ENCODE measurements at places on chromosomes 6 and 20.
A peak's percentile ranks its signal among the peaks of the same experiment; 100 is the strongest.

GRCh38 chr6:137867685-137868509 is 838 bp downstream of the TNFAIP3 start:
- DNase-seq: peak; percentile 19

DNA sequence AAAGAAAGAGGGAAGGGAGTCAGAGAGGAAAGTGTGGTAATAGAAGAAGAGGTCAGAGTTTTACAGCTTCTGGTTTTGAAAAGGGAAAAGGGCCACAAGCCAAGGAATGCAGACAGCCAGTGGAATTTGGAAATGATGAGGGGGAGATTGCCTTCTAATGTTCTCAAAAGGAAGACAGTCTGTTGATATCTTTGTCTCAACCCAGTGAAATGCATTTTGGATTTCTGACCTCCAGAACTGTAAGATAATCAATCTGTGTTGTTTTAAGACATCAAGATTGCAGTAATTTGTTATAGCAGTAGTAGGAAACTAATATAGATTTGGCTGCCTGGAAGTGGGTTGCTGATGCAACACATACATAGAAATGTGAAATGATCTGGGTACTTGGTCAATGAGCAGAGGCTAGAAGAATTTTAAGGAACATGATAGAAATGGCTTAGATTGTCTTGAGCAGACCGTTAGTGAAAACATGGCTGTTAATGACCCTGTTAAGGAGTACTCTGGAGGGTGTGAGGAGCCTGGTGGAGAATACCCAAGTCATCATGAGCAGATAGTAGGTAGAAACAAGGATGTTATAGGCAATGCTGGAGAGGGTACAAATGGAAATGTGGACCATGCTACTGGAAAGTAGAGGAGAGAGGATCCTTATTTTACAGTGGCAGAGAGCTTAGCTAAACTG is 255.8 kb upstream of the RAB32 start:
- no peak for DNase-seq

DNA sequence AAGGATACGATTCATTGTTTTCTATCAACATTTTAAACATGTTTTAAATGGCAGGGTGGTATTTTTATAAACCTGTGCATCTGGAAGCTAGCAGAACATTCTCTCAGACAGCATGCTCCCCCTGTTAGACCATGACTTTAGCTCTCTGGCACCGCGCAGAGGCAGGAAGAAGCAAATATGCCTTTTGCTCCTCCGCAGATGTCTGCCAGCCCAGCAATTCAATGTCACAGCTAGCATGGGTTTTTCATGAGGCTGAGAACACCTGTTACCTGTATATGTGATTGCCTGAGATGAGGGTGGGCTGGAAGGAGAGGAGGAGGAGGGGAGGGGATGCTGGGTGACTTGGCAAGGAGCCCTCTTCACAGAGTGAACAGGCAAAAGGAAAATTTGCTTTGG is 6.7 kb downstream of the MTCH1 start:
- peak; percentile 18 for DNase-seq

- DNase-seq: no peak
Observed at GRCh38 chr6:25682324-25682723, 30.3 kb downstream of the SCGN start.

GRCh38 chr20:34538671-34539123 is 19.8 kb upstream of the MAP1LC3A start:
- no peak for DNase-seq

- DNase-seq: no peak
Observed at GRCh38 chr6:158911746-158912480, 88.1 kb downstream of the RSPH3 start.

GRCh38 chr6:109183109-109183650 is 87.9 kb downstream of the CEP57L1 start:
- no peak for DNase-seq

DNA sequence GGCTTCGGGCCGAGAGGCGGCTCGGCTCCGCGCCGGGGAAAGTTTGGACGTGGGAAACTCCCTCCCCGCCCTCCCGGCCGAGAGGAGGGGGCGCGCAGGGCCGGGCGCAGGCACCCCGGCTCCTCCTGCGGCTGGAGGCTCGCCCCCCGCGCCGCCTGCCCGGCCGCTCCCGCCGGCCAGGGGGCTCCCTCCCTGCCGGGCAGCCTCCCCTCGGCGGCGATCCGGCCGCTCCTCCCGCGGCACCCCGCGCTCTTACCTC is 370 bp downstream of the CDH22 start:
- no peak for DNase-seq

GRCh38 chr20:11041396-11041795 is 367.6 kb upstream of the JAG1 start:
- DNase-seq: no peak

DNA sequence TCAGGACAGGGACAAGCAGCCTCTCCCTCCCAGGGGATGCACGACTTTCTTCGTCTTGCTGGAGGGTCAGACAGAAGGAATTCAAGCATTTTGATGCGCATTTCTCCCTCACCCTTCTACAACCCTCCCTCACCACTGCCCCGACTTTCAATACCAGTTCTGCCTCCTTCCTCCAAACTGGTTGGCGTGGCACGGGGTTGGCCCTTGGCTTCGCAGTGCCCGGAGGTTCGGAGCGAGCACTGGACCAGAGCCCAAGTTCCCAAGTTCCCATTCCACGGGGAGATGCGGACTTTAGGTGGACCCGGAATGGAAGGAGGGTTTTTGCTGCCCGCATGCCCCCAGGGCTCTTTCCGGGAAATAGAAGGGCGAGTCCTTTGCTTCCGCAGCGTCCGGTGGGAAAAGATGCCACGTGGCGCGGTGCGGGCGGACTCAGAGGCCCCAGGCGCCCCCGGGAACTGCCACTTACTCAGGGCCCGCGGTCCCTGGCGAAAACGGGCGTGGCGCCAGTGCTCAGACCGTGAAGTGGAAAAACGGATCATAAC is 8.0 kb upstream of the LAMP5 start:
- no peak for DNase-seq

DNA sequence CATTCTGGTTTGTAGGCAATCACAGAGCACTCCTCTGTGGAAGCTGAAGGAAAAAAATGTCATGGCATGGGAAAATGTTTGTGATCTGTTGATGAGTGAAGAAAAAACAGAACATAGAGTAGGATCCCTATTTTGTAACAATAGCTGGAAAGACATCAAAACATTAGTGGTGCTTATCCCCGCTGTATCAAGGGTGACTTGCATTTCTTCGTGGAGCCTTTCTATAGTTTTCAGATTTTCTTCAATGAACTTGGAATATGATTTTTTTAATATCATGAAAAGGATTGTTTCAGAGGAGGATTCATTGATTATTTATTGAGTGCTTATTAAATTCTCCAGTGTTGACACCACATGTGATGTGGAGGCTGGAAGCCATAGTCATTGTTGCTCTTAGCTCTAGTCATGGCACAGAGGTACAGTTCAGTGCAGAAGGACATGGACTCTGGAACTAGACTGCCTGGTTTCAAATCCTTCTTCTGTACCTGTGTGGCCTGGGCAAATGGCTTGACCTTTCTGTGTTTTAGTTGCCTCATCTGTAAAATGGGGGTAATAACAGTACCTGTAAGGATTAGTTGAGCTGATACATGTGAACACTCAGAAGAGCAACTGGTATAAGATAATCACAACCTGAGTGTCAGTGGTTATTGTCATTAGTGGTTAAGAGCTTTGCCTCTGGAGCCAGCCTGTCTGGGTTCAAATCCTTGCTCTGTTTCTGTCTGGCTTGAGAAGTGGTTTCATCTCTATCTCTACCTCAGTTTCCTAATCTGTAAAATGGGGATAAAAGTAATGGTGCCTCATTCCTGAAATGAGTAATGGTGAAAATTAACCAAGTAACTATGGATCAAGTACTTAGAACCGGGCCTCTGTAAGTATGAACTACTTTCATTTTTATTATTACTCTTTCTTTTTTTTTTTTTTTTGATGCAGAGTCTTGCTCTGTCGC is 14.7 kb upstream of the CDKN1A start:
- DNase-seq: no peak

DNA sequence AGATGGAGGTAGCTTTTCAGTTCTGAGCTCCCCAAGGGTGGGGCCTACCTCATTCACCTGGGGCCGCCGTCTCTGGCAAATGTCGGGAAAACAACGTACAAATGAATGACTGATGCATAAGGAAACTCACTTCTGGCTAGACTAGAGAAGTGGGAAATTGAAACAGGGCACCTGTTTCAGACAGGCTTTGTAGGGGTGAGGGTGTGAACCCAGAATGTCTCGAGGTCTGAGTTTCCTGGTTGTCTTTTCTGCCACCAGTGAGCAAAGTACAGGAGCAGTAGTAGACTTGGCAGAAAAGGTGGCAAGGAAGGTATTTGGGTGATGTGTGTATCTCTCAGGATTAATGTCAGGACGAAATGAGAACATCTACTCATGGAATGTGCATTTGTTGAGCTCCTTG is 308.5 kb downstream of the CLIC5 start:
- no peak for DNase-seq

- DNase-seq: no peak
Observed at GRCh38 chr6:36735110-36736071, 37.8 kb downstream of the RAB44 start.

- no peak for DNase-seq
Observed at GRCh38 chr20:53894707-53895384, 175.5 kb downstream of the BCAS1 start.

DNA sequence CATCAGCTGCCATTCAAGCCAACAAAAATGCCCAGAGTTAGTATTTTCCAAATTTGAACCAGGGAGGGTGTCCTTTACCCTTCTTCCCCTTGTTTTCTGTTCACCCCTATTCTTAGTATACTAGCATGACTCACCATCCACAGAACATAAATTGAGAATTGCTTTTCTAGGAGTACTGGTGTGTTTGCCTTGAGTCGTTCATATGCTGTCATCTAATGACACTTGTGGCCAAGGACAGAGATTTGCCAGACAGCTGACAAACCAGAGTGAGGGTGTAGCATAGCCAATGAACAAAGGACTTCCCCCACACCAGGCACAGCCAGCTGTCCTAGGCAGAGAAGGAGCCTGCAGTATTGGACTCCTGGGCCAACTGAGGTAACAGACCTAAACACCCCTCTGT is 62.2 kb downstream of the FILIP1 start:
- no peak for DNase-seq

DNA sequence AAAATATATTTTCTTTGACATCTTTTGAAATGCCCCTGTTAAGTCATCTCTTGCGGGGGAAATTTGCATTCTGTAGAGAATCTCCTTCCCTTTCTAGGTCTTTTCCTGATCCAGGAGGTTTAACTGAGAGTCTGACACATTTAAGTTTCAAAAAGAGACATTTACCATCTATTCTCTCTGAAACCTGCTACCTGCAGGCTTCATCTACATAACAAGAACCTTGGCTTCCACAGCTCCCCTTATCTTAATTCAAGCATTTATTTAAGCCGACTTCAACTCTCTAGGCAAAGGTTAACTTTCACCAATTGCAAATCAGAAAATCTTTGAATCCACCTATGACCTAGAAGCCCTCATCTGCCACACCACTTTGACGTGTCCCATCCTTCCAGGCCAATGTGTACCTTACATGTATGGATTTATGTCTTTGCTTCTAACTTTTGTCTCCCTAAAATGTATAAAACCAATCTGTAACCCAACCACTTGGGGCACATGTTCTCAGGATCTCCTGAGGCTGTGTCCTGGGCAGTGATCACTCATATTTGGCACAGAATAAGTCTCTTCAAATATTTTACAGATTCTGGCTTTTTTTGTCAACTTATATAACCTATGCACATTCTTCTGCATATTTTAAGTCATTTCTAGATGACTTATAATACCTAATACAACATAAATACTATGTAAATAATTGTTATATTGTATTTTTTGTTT is 666.7 kb downstream of the UTRN start:
- no peak for DNase-seq

GRCh38 chr6:160348223-160349019 is at the start of gene SLC22A3:
TSS of gene SLC22A3 (plus strand) at chr6:160348378. CDS start at chr6:160348420, 42 bp downstream.
- no peak for DNase-seq

GRCh38 chr6:155030148-155030720 is 35.1 kb downstream of the TIAM2 start:
- no peak for DNase-seq

GRCh38 chr6:104653781-104654180 is 205.9 kb downstream of the HACE1 start:
- DNase-seq: no peak

GRCh38 chr20:47252879-47253307 is 103.6 kb downstream of the ZMYND8 start:
- DNase-seq: no peak

GRCh38 chr6:3610921-3611320 is 140.6 kb downstream of the PXDC1 start:
- DNase-seq: no peak

DNA sequence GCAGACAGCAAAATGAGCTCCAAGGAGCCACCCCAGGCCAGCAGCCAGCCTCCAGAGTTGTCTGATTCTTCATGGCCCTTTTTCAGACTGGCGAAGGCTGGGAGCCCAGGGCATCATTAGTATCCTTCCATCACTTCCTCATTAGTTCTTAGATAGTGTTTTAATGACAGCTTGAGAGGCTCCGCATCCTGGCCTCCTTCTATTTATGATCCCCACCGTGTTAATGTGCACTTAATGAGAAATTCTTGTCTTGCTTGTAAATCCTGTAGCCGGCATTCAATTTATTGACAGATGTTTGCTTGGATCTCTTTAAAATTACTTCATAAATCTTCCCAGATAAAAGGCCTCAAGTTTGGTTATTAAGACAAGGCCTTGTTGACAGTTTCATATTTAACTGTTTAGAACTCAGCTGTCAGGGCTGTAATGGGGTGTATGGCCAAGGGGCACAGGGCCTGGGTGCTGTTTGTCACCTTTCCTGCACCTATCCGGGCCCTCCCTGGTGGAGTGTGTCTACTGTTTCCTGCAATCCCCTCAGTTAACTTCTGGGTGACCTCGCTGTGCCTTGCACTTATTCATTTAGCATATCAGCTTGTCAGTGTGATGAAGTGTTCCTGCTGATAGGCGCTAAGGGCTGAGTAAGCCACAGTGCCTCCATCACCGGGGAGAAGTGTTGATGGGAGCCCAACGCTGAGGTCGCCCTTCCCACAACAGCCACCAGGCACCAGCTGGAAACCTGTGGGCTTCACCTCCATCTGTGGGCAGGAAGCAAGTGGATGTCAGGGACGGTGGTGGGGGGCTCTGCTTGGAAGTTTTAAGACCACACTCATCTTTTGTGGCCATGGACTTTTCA is 169.3 kb downstream of the TSHZ2 start:
- DNase-seq: no peak
